ENCODE measurements at places on chromosomes 4 and X.

- DNase-seq, result peak; percentile 4
These were observed 30.7 kb upstream of the SGMS2 start for GRCh38 chr4:107793996-107794395.

DNA sequence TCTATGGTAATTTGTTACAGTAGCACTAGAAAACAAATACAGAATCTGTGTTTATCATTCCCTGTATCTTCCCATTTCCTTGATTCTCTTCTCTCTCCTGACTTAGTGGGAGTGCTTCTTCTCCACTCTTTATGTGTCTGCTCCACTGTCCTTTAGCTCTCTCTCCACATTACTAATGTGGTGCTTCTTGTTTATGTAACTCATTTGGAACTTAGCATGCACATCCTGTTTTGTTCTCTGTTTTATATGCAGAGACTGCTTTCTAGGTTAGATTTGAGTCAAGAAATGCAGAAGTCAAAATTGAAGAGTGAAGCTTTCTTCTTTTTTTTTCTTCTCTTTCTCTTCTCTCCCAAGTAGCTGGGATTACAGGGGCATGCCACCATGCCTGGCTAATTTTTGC, 25.9 kb downstream of the ADH1A start:
- no peak for DNase-seq

DNA sequence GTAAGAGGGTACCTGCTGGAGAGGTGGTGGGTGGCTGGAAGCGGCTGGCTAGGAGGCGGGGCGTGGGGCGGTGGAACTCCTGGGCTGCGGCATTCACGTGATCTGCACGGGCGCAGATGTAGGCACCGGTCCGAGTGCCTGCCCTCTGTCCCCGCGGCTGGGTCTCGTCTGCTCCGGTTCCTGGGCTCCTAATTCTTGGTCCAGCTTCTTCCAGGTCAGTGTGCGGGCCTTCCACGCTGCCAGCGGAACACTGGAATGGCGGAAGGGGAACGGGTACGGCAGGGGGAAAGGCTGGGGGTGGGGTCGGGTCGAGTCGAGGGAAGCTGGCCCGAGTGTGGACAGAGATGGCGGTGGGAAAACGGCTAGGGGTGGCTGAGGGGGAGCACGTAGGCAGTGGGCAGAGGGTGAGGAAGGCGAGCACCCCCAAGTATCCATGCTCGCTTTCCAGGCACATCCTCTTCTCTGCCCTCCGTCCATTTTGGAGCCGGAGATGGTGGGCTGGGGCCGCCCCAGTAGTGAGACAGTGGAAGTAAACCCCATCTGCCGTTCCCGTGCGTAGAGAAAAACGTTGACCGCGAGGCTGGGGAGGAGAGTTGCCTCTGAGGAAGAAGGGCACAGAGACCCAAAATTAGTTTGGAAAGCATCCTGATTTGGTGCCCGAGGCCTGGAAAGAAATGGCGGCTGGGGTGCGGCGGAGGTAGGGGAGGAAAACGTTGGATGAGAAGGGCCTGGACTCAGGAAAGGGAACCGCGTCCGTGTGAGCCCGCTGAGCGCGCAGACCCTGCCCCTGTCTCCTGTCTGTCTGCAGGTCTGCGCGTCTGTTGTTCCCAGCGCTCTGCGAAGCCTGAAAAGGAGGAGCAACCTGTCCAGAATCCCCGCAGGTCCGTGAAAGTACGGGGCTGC, at the start of gene TCEAL4:
TCEAL4 (plus strand) TSS at position 105 of the 903 bp plus-strand sequence. CDS start 1,161 bp downstream, outside the sequence.
- no peak for DNase-seq

DNA sequence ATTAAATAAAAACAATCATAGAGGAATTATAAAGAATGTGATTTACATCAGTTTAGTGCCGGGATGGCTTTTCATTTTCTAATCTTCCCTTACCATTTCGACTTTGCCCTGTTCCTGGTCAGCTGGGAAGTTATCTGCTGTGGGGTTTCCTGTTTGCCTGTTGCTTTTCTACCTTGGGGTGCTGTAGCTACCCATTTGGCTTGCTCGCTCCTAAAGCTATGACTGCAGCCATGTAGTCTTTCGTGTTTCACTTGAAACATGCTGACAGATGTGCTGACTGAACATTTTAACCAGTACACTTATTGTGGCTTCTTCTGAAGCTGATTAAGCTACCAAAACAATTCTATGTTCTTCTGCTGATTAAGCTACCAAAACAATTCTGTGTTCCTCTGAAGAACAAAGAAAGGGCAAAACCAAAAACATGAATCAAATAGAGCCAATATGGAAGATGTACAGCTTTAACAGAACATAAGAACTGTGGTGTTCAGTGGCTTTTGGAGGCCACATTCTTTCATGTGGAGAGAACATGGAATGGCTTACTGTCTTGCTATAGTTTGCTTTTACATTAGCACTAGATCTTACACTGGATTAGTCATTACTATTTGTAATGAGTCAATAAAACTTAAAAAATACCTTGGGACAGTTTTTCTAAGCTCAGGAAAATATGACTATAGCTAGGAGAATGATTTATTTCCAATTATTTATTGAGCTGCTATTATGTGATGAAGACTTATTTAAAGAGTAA, 440.4 kb downstream of the SPRY1 start:
- no peak for DNase-seq

DNA sequence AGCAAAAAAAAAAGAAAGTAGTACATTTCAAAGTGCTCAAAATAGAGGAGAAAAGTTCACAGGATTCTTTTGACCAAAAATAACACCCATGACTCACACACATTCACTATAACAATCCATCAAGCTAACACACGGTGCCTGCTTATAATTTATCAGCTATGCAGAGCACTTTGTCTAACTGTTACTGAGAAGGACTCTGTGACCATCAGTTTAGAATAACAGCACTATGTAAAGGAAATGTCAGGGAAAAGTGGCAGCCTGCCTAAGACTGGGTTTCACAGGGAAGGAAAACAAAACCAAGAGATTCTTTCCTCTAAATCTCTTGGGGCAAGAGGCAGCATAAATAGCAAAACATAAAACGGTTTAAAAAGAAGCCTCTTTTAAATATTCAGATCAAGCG, 54.8 kb downstream of the CCDC149 start:
- peak; percentile 29 for DNase-seq

GRCh38 chr4:184215709-184216328, 1.9 kb downstream of the ENPP6 start:
- DNase-seq, result no peak
